Pons (tissue), 1 donor: ENCODE measurements at places on chromosomes 3 and 15.

- no peak for DNase-seq
Measured at GRCh38 chr15:88995449-88995848, 82.3 kb upstream of the MFGE8 start.

- DNase-seq = no peak
Measured at GRCh38 chr3:9301091-9301490, 51.6 kb upstream of the SRGAP3 start.

DNA sequence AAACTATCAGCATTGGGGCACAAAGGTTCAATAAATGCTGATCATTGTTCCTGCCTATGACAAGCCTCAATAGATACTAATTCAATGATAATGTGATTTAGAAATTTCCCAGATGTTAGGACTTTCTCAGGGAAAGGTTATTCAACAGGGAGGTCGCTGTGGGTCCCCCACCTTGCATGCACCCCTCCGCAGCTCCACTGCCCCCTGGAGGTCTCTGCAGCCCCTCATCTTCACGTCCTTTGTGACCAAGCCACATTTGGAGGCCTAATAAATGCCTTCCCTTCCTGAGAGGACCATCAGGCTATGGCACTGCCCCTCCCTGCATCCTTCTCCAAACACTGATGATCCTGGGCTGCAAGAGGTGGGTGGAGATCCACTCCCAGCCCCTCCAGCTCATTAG, 50.2 kb downstream of the NOX5 start:
- no peak for DNase-seq

GRCh38 chr3:68988740-68989139, 24.7 kb downstream of the EOGT start:
- DNase-seq = no peak

- DNase-seq = no peak
Measured at GRCh38 chr3:112615989-112616731, 24.8 kb downstream of the CCDC80 start.

DNA sequence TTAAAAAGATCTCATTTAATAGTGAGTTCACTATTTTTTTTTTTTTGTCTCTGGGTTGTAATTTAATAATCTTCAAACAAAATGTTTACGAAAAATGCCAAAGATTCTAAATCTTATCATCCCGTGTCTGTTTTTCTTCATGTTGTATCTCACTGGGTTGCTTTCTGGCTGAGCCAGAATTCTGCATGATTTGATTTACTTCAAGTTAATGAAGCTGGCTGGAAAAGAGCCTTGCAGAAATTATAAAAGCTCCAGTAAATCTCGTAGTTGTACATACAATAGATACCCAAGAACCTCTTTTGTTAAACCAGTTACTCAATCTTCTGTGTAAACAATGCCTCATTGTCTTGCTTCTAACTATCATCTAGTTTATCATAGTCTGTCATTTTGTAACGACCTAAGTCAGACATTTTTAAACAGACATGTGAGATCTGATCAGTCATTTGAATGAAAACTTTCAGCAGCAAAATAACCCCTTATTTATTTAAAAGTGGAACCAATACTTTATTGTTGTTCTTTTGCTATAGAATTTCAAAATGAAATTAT, 249.0 kb downstream of the MCTP2 start:
- DNase-seq = no peak

- DNase-seq = no peak
Measured at GRCh38 chr15:31409171-31409570, 82.5 kb downstream of the KLF13 start.

DNA sequence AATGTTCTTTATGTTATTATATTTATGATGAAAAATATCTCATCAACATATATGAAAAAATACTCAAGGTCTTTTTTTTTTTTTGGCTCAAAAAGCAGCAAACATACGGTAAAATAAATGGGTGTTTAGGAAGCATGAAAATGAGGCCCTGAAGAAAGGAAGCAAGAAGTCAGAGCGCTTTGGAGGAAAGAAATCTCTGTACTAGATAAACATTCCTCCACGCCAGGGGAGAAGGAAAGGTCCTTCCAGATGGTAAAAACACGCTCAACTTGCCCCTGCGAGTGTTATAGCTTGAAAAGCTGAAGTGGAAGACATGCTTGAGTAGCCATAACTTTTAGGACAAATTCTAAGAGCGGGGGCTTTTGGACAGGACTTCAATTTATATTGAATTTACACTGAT, 52.9 kb downstream of the FEM1B start:
- DNase-seq = no peak

GRCh38 chr3:160856450-160856849, 100.4 kb downstream of the PPM1L start:
- no peak for DNase-seq

DNA sequence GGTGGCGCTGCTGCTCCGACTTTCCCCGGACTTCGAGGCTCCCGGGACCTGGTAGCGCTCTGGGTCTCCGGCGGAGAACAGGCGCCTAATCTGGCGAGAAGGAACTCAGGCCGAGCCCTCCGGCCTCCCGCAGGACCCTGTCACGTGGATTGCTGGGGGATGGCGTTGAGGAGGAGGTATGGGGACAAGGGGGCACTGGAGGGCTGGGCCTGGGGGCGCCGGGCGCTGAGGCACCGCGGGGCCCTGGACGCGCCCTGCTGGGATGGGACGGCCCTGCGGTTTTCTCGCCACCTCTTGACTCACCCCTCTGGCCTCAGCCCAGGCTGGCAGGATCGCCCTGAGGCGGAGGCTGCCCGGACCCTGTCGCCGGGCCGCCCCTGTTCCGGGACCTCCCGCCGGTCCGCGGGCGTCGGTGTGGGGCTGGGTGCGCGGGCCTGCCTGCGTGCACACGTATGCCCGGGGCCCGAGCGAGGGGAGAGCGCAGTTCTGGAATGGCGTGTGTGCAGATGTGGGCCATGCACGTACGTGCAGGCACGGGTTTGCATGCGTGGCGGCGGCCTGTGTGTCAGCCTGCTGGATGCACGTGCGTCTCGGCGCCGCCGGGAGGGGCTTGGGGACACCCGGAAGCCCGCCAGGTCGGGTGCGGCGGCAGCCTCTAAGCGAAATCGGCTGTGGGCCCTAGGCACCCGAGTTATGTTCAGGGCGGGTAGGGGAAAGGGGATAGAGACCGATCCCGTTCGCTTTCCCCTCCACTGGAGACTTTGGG, 752 bp downstream of the C15orf39 start:
- DNase-seq = no peak

- no peak for DNase-seq
Measured at GRCh38 chr3:138971766-138972320, 24.8 kb downstream of the FOXL2NB start.

DNA sequence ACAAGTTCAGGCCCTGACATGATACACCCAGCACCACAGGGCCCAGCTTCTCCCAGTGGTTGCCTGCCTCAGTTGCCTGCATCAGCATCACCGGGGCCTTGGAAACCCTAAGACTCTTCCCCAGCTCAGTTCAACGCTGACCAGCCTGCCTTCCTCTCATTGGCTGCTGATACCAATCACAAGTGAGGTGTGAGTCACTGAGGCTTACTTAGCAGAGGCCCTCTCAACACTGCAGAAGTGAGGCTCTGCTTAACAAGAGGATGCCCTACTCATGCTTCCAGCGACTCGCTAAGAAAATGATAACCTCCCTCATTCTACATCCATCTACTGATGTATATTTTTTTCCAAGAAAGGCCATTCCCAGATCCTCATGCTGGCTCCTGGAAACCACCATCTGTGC, 151.9 kb downstream of the ADAMTS17 start:
- DNase-seq = no peak

- DNase-seq = no peak
Measured at GRCh38 chr3:161163297-161163696, 57.8 kb upstream of the NMD3 start.

- DNase-seq = no peak
Measured at GRCh38 chr15:44394062-44394461, 33.4 kb upstream of the CTDSPL2 start.

DNA sequence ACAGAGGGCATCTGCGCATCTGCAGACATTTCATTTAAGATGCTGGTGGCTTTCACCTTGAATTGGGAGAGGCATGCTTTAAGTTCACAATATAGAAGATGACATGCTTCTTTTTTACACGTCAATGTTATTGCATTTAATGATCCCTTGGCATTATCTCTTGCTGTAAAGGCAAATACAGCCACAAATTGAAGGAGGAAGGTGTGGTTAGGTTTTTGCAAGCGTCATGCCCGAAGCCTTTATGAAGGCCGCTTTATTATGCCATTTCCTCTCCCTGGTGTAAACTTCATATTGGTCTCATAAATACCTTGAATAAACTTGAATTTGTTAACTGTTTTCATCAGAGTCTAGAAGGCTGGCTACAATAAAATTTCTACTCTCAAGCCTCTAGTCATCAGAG, 212.7 kb downstream of the PDZRN3 start:
- DNase-seq = no peak

GRCh38 chr3:131033480-131034080, 6.9 kb downstream of the NEK11 start:
- DNase-seq = peak; percentile 62

GRCh38 chr15:54567408-54568035, 589.3 kb downstream of the UNC13C start:
- no peak for DNase-seq

DNA sequence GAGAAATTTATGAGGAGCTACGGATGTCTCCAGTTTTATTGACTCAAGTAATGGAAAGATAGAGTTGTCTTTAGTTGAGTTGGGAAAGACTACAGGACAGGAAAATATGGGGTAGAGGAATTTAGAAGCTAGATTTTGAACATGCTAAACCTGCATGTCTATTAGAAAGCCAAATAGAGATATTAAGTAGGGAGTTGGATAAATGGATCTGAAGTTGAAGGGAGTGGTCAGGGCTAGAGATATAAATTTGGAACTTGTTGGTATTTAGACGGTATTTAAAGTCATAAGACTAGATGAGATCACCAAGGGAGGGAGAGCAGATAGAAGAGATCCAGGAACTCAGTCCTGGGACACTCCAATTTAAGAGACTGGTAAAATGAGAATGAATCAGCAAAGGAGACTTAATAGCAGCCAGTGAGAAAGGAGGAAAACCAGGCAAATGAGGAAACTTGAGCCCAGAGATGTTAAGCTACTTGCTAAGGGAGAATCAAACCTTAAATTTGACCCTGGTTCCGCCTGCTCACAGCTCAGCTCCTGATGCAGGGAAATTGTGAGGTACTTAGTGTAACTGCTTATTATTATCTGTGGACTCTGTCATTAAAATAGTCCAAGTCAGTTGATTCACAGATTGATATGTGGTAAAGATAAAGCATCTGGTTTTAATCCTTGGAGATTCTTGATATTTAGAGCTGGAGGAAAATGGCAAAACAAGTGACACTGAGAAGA, 35.8 kb downstream of the ABI3BP start:
- DNase-seq = no peak

GRCh38 chr15:31078471-31078870, 23.1 kb downstream of the TRPM1 start:
- DNase-seq = no peak

- no peak for DNase-seq
Measured at GRCh38 chr3:107813026-107813425, 277.8 kb downstream of the CD47 start.

- DNase-seq = no peak
Measured at GRCh38 chr3:64131725-64132469, 93.4 kb downstream of the PRICKLE2 start.

DNA sequence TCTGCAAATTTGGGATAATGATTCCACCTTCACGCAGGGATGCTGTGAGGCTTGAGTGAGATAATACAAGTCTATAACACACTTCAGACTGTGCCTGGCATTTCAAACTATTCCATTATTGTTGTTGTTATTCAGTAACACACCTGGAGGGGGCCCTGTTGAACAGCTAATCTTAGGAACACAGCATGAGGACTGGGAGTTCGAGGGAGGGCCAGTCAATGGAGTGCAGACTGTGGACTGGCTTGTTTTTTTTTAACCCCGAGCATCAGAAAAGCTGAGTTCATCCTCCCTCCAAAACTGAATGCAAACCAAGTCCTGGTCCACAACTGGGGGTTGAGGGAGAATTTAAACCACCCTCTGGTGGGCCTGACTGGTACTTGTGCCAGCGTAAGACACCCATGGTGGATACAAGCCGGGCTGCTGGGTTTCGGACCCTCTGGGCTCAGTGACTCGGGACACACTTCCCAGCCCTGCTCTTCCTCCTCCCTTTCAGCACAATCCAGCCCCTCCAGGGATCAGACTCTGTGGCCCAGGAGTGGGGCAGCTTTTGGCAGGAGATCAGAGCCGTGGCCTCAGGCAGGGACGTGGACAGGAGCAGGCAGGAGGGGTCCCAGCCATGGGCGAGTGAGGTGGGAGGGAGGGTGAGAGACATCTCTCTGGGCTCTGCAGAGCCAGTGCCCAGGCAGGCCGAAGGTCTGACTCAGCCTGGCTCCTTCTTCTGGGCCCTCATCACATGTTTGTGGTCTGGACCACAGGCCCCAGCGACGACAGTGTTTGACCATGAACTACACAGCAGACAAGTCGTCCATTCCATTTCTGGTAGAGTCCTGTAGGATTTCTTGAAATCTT, 36.3 kb upstream of the MEX3B start:
- no peak for DNase-seq

DNA sequence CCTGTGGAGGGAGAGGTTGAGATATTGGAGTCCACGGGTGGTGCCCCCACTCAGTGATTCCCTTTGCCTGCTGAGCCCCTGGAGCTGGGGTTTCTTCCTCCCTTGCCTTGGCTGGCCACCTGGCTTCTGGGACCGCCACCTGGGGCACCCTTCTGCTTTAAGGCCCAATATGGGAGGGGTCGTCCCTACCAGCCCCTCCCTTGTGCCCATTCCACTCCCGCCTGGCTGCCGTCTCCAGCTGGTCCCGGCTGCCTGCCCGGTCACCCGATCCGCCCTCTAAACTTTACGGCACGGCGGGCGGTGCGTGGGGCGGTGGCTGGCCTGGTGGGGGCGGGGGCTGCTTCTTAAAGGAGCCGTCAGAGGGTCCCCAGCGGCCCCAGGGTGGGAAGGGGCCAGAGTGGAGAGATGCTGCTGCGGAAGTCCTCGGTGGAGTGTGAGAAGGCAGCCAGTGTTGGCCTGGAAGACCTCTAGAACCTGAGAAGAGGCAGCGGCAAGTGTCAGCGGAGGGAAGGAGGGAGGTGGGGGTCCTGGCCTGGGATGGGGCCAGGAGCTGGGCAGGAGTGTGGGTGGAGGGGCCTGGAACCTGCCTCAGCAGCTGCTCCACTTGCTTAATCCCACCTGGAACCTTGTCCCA, 1.6 kb upstream of the SEMA3B start:
- no peak for DNase-seq

DNA sequence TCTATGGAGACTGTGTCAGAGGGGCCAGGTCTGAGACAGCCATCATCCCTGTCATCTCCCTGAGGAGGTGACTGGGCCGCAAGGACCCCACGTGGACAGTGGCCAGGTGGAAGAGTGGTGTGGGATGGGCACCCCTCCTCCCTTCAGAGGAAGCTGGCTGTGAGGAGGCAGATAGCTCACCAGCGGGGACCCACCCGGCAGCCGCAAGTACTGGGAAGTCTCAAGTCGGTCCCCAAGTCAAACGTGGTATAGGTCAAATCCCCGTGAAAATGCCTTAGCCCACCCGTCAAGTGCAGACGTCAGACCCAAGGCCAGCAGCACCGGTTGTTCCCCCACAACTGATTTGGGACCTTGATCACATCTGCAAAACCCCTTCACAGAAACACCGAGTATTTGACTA, 12.3 kb upstream of the KLF13 start:
- no peak for DNase-seq
